ENCODE measurements at places on chromosomes 6 and 20.

- DNase-seq, result no peak
Measured at GRCh38 chr6:137487181-137487868, 6.9 kb downstream of the OLIG3 start.

- peak; percentile 71 for DNase-seq
Measured at GRCh38 chr6:149170564-149171452, 146.7 kb upstream of the TAB2 start.

- DNase-seq, result no peak
Measured at GRCh38 chr20:24764027-24764793, 184.9 kb upstream of the CST7 start.

GRCh38 chr20:57940868-57941522, 231.2 kb upstream of the PMEPA1 start:
- DNase-seq, result no peak

DNA sequence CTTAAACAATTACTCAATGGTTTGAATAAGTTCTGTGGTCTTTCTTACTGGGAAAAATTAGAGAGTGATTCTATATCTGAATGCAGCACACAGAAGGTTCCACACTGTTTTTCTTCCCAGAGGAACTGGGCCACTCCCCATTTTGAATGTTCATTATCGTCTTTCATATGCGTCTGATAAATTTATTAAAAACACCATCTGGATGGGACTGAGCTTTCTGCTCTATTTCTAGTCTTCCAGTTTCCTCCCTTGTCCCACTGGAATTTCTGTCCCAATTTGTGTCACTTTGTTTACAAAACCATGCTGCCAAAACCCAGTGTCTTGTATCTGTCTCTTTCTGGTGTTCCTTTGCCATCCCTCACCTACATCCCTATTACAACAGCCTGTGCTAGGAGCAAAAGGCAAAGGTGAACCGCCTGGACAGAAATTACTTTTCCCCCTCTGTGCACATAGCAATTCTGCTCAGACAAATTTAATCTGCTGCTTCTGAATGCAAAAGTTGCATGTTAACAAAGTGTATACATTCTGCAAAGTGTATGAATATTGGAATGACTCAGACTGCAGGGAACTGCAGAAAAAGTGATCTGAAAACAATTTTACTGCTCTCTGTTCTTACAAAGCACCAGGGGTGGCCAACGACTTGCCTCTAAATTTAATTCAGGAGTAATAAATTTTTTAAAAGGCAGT, 333.6 kb downstream of the BTBD9 start:
- no peak for DNase-seq

- no peak for DNase-seq
Measured at GRCh38 chr20:45111799-45112471, 3.0 kb downstream of the WFDC5 start.
